T-helper 1 cell (primary cell): ENCODE measurements at places on chromosomes 1 and 21.

DNA sequence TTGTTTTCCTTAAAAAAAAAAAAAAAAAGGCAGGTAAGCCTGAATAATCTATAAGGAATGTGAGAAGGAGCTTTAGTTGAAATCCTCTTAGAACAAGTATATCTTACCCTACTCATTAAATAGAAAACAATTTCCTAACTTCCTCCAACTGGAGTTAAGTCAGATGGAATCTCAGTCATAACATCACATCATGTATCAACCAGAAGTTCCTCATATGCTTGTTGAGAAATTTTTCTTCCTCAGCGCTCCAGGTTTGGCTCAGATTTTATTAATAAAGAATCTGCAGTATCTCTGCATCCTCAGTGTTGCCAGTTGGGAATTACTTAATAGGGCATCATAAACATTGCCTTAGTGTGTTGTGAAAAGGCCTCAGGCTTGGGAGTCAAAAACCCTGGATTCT, 37.6 kb downstream of the DUSP10 start:
- DNase-seq, result no peak

- DNase-seq, result peak; percentile 66
Measured at GRCh38 chr21:44765231-44766013, 36.2 kb downstream of the UBE2G2 start.

GRCh38 chr1:161929137-161929536, 94.5 kb downstream of the OLFML2B start:
- DNase-seq, result no peak

GRCh38 chr1:19038096-19038495, 81.6 kb upstream of the IFFO2 start:
- no peak for DNase-seq
